BE2C (cell line): ENCODE measurements at places on chromosomes 13 and 19.

DNA sequence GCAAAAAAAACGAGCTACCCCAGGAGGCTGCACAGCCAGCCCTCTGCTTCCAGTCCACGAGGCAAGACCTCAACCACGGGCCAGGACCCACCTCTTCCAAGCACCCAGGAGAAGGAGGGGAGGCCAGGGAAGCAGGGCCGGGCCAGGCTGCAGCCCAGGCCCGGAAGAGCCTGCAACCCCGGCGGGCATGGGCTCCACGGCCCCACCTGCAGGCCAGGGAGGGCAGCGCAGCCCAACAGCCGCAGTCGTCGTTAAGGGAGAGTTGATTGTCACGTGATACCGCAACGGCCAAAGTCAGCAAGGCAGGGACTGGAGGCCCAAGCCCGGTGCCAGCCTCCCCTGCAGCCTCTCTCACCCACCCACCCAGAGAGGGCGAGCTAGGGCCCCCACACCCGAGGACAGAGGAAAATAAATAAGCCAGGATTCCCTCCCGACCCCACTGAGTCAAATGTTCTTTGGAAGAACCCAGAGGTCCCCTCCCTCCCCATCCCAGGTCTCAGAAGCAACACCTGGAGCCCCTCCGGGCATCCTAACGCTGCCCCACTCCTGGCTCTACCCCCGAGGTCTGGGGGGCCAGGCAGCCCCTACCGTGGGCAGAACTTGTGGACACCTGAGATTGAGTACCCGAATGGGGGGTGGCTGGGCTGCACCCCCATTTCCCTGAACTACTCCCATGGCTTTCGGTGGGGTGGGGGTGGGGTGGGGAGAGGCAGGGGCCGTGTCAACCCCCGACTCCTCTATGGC is 5.2 kb upstream of the REXO1 start:
- peak; percentile 86 for DNase-seq

- DNase-seq = no peak
These were observed 626 bp downstream of the ZNF233 start for GRCh38 chr19:44260343-44260681.

DNA sequence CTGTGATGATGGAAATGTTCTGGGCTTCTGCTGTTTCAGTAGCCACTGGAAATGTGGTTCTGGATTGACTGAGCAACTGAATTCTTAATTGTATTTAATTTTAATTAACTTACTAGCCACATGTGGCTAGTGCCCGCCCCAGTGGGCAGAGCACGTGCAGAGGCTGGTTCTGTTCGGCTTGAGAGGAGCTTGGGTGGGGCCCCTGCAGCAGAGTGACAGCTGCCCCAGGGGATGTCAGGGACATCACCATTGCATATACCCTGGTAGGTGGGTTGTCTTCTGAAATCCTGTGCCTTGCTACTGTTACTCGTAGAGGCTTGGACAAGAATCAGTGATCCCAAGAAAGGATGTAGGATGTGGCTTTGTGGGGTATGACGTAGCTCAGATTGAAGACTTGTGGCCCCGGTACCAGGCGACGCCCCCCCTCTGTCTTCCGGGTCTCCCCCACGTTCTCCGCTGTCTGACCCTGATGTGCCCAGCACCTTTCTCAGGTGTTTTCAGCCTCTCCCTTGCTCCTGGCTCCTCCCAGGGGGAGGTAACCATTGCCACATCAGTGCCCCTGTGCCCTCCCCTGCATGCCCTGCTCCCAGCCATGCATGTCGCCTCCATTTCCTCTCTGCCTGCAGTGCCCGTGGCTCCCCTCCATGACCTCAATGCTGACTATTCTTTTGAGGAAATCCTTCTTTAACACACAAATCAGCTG is 102.6 kb upstream of the RNF113B start:
- DNase-seq = peak; percentile 72

DNA sequence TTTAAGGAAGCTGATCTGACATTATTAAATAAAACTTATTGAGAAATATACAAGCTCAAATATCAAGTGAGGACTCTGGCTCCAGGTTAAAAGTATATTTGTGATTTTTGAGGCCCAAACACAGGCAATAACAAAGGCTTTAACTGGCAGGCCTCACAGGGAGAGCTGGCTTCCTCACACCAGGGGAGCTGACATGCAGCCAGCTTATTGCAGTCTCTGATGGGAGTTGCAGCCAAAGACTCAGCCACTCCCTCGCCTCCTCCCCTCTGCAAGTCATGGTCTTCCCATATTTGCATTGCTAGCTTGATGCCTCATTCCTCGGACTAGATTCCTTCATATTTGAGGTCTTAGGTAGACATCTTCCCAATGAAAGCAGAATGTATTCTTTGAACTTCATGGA is 647.1 kb upstream of the SLITRK6 start:
- no peak for DNase-seq

- no peak for DNase-seq
These were observed 823 bp downstream of the DOCK6 start for GRCh38 chr19:11261431-11261970.

DNA sequence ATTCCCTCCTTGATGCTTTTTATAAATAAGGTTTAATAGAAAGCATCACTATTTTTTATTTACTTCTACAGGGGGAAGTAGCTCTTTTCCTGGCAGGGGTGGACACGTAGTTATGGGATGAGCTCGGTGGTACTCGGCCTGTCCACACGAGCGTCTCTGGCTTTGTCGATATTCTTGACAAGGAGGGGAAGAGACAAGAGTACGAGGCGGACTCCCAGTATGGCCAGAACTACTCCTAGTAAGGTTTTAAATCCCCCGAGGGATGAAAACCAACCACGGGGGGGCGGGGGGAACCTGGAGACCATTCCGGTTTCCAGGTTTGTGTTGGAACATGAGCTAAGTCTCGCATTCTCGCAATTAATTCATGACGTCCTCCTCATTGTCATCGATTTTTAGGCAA is 5.6 kb upstream of the BSG start:
- no peak for DNase-seq

DNA sequence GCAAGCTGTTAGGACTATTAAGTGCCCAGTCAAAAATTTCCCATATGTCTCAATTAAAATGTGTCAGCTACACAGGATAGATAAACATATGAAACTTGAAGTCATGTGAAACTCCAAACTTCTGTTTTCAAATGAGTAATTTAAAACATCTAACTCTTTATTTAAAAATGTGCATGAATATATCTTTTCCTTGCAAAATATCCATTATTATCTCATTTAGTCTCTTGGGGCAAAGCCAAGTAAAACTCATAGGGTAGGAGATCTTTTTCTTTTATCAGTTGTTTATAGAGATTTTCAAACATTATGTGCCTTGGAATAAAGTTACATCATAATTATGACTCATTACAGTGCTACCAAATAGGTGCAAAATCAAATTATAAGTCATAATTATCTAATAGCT is 2020.1 kb upstream of the PRR20A start:
- DNase-seq = no peak

DNA sequence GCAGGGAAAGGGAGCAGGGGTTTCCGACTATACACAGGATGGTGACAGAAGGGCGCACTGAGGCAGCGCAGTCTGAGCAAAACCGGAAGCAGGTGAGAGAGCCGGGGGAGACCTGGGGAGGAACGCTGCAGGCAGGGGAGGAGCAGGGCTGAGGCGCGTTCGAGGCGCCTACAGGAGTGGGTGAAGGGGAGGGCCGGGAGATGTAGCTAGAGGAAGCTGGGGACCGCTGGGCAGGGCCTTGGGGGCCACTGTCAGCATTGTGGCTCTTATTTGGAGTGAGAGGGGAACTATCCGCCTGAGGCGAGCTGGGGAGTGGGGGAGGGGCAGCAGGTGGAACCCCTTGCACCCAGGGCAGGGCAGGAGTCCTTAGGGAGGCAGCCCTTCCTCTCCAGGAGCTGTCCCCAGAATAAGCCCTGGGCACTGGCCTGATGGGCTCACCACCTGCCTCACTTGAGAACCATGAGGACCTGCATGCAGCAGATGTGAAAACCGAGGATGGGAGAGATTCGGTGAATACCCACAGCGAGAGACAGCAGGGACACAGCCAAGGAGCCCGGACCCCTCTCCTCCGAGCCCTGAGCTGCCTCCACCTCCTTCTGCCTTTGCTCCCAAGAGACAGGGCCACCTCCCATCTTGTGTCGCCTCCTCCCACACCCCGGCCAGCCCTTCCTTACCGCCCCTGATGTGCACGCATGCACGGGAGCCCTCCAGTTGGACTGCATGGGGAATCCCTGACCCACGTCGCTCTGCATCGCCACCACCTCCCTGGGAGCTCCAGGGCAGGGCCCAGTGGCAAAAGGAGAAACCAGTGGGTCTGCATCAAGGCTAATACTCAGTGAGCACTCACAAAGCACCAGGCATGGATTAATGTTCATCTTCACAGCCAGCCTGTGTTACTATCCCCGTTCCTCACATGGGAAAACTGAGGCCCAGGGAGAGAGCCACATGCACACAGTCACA is 10.3 kb downstream of the AKT2 start:
- no peak for DNase-seq

- DNase-seq = peak; percentile 8
These were observed 26.5 kb downstream of the CEBPG start for GRCh38 chr19:33399745-33400681.

- DNase-seq = no peak
These were observed 22.3 kb upstream of the CSNK1A1L start for GRCh38 chr13:37127691-37128241.

- no peak for DNase-seq
These were observed 2.6 kb downstream of the FGF9 start for GRCh38 chr13:21673539-21673788.

- no peak for DNase-seq
These were observed 22.8 kb downstream of the HTR2A start for GRCh38 chr13:46874006-46874405.

DNA sequence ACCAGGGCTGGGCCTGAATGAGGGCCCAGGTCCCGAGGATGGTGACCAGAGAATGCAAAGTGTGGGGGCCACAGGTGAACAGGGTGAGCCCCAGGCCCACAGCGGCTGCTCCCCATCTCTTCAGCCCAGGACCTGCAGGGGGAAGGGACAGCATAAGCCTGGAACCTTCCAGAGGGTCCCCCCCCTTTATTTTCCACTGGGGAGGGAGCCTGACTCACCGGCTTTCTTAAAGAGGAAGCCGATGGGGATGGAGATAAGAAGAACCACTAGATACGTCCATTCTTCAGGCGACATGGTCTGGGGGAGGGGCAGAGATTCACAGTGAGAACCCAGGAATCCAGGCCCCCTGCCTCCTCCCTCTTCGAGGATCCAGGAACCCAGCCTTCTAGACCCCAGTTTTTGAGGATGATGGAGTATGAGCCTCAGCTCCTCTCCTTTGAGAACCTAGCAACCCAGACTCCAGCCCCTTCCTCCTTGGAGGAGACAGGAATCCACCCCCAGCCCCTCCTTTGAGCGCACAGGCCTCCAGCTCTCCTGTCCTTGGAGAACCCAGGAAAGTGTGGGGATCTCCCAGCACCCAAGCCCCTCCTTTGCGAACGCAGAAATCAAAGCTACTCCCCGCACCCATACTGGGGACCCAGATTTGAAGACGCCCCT is 1.0 kb downstream of the MBOAT7 start:
- DNase-seq = no peak

- peak; percentile 56 for DNase-seq
These were observed 6.0 kb upstream of the WDR88 start for GRCh38 chr19:33125929-33126388.

DNA sequence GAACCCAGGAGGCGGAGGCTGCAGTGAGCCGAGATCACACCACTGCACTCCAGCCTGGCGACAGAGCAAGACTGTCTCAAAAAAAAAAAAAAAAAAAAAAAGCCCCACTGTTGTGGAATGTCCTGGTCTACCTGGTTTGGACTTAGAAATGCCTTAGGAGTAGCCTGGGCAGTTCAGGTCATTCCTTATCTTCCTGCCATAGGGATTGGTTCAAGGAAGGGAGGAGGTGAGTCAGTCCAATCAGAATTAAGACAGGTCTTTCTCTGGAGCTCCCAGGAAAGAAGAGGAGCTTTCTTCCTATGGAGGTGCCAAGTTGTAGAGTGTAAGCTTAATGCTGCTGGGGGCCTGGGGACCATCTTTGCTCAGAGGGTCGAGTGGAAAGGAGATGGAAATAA is 44.8 kb downstream of the SIPA1L3 start:
- no peak for DNase-seq

DNA sequence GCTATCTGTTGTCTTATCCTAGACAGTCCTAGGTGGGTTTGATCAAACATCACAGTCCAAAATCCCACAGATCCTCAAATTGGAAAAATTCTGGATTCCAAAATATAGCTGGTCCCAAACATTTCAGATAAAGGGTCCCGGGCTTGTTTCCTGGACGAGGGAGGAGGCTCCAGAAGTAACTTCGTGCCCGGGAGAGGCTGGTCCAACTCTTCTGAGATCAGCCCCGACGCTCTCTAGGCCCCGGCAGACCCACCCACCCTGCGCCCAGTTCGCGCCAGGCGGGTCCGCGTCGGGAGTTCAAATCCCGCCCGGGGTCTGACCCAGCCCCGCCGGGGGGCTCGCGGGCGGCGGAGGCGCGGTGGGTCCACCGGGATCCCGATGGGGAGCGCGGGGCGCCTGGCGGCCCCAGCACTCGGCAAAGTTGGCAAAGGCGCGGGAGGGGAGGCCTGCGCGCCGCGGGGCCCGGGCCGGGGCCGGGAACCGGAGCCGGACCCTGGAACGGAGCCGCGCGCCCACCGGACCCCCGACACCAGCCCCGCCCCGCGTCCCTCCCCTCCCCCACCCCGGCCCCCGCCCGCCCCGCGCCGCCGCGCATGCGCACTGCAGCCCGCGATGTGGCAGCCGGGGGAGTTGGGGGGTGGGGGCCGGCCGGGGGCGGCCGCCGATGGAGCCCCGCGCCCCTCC is 513 bp downstream of the MIER2 start:
- DNase-seq = peak; percentile 50

DNA sequence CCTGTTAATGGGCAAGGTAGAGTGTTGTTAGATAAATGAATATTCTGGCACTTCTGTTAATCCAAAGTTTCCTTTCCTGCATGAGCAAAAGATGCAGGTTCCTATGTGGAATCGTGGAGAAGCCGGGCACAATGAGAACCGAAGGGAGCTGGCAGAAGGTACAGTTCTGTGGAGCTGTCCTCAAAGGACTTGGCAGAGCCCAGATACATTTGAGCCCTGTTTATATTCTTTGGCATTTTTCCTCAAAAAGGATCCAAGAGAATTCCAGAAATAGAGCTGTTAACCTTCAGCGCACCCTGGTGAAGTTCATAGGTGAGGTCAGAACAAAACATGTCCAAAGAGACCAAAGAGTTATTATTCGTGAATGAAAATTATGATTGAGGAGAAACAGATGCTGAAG is 4.0 kb upstream of the DLEU7 start:
- no peak for DNase-seq

- DNase-seq = peak; percentile 54
These were observed 21.9 kb downstream of the ONECUT3 start for GRCh38 chr19:1774989-1775772.
